ENCODE measurements at places on chromosomes 13 and 19.

- DNase-seq: no peak
- no peak overlapping the region for H3K27ac ChIP-seq
- no peak overlapping the region for H3K4me3 ChIP-seq
- H3K27me3 ChIP-seq: no peaks in the 10 kb centered on the region
- H3K4me1 ChIP-seq: peaks cover 10% of the 10 kb centered on the region
- no peaks in the 10 kb centered on the region for H3K36me3 ChIP-seq
Measured at GRCh38 chr13:76773448-76774094, 112.6 kb downstream of the KCTD12 start.

GRCh38 chr13:72062566-72062965 lies 195.6 kb upstream of the DACH1 start:
- no peaks in the 10 kb centered on the region for H3K4me1 ChIP-seq
- no peak overlapping the region for H3K4me3 ChIP-seq
- H3K27me3 ChIP-seq: no peaks in the 10 kb centered on the region
- no peaks in the 10 kb centered on the region for H3K36me3 ChIP-seq
- no peak overlapping the region for H3K27ac ChIP-seq

DNA sequence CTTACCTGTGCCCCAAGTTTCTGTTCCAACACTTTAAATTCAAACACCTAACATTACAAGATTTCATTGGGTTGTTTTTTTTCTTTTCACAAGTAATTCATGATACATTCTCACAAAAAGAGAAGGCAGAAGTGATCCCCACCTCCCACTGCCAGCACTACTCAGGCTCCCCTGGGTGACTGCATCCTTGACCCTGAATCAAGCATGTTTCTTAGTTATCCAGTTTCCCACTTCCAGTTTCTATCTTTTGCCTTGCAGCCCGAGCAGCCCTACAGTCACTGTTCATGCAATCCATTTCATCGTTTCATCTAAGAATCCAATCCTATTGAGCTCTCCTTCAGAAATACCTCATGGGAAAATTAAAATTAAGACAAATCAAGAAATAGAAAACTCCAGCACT lies 61.4 kb downstream of the RNASEH2B start:
- no peaks in the 10 kb centered on the region for H3K4me1 ChIP-seq
- peaks cover 21% of the 10 kb centered on the region for H3K36me3 ChIP-seq
- no peak overlapping the region for H3K4me3 ChIP-seq
- no peaks in the 10 kb centered on the region for H3K27me3 ChIP-seq
- no peak for DNase-seq
- no peak overlapping the region for H3K27ac ChIP-seq

DNA sequence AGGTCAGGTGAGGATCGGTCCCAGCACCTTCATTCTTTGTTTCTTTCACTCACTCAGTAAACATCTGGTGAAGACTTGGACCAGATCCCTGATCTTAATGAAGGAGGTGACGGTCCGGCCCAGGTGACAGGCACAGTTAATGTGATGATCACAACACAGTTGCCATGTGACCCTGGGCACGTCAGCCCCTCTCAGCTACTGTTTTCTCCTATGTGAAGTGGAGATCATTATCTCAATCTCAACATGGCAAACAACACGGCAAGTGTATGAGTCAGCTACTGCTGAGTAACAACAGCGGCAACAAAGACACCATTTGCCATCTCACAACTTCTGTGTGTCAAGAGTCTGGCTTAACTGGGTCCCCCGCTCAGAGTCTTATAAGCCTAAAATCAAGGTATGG lies 74.6 kb downstream of the GNG7 start:
- no peak overlapping the region for H3K4me3 ChIP-seq
- peak overlapping the region; percentile 74 for H3K27ac ChIP-seq
- no peaks in the 10 kb centered on the region for H3K27me3 ChIP-seq
- no peak for DNase-seq
- H3K4me1 ChIP-seq: peaks cover 10% of the 10 kb centered on the region

DNA sequence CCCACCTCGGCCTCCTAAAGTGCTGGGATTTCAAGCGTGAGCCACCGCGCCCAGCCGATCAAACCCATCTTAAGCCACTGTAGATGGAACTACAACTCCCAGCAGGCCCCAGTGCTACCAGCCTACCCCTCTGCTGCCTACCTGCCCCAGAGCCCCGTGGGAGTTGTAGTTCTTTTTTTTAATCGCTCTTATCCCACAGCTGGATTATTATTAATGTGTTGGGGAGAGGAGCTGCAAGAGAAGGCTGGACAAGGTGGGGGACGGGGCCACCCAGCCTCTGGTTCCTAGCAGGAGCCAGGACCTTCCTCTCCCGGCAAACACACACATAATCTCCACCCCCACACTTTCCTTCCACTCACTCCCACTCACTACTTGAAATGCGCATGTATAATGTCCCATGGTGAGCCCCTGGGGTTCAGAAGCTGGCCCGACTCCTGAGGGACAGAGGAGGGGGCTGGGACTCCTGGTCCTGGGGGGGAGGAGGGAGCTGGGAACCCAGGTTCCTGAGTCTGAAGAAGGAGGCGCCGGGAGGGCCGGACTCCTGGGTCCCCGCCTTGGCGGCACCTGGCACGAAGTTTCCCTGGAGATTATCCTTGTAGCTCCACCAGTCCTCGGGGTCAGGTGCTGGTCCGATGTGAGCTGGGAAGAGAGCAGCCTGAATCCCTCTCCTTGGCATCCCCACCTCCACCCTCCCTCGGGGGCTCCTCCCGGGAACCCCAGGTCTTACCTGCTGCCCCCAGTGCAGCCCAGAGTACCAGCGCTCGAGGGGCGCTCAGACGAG lies 958 bp downstream of the CA11 start:
- peak overlapping the region; percentile 72 for H3K27ac ChIP-seq
- H3K4me3 ChIP-seq: peak overlapping the region; percentile 97
- H3K36me3 ChIP-seq: no peaks in the 10 kb centered on the region
- no peaks in the 10 kb centered on the region for H3K27me3 ChIP-seq

DNA sequence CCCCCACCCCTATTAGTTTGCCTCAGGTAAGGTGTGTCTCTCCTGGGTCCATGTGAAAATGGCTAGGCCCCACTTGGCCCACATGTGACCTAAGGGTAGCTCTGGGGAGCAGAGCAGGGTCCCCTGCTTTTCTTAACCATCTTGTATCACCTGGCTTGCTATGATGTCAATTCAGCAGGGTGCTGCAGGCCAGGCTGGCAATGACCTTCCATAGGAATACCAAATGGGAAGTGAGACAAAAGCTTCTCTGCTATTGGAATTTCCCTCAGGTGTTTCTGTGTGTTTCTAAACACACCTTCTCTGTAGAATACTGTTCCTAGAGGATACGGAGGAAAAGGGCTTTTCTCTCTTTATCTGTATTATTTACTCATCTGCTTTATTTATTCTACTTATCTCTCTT lies 35.7 kb upstream of the DACH1 start:
- no peak overlapping the region for H3K4me3 ChIP-seq
- no peak overlapping the region for H3K27ac ChIP-seq
- H3K4me1 ChIP-seq: no peaks in the 10 kb centered on the region
- no peak for DNase-seq
- H3K27me3 ChIP-seq: no peaks in the 10 kb centered on the region

- H3K4me3 ChIP-seq: peak within 1 kb of the TSS; percentile 80
- H3K4me1 ChIP-seq: no peaks in the 10 kb centered on the region
- DNase-seq: peak; percentile 78
- H3K36me3 ChIP-seq: peaks cover under 1% of the 10 kb centered on the region
- H3K27me3 ChIP-seq: no peaks in the 10 kb centered on the region
- H3K27ac ChIP-seq: no peak within 1 kb of the TSS
Measured at GRCh38 chr19:821825-822503, at the start of gene PLPPR3. Gene PLPPR3 (minus strand): TSS chr19:821955. CDS start chr19:821559, 396 bp downstream.

DNA sequence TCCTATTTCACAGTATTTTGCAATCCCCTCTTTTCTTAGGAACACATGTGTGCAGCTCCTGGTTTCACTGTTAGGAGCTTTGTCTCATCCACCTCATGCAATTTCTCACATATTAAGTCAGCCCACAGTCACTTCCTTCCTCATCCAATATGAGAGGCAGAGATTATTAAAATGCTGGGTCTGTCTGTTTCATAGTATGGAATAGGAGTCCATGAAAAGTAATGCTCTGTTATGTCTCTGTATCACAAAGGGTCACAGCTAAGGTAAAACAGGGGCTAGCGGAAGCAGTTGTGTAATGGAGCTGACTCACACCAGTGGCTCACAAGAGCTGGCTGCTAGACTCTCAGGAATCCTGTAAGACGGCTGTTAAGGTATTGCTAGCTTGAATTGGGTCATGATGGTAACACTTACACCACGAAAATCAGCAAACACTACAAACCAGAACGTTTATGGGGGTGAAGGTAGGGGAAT lies 216.5 kb downstream of the EFNB2 start:
- H3K4me1 ChIP-seq: no peaks in the 10 kb centered on the region
- no peak overlapping the region for H3K27ac ChIP-seq
- DNase-seq: no peak
- H3K27me3 ChIP-seq: no peaks in the 10 kb centered on the region
- peaks cover 12% of the 10 kb centered on the region for H3K36me3 ChIP-seq
- no peak overlapping the region for H3K4me3 ChIP-seq

Measured in type B pancreatic cell (in vitro differentiated cells).